ENCODE measurements at places on chromosomes 5 and 9.

DNA sequence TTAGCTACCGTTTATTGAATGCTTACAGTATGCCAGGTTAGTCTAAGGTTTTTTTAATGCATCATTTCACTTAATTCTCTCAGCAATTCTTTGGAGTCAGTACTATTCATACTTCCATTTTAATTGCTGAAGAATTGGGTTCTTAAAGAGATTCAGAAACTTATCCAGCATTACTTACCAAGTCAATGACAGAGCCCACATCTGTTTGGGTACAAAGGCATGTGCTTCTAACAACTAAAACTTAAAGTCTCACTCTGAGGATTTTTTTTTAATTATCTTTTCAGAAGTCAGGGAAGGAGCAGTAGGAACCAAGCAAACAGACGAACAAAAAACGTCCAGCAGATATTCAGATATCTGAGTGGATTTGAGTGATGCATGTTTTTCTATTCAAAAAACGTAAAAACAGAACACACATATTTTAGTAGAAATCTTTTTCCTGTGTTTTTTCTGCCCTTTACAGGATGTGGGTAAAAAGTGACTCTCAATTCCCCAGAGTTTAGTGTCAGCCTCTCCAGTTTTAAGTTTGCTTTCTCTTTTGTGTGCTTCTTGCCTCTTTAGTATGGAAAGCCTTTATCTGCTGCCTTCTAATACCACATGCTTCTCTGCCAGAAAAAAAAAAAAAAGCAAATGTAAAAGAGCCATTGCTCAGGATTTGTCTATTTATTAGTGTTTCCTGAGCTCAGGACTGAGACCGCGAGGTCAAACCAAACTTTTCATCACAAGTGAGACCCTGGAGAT lies 118.0 kb downstream of the PRKACG start:
- no peak for DNase-seq

DNA sequence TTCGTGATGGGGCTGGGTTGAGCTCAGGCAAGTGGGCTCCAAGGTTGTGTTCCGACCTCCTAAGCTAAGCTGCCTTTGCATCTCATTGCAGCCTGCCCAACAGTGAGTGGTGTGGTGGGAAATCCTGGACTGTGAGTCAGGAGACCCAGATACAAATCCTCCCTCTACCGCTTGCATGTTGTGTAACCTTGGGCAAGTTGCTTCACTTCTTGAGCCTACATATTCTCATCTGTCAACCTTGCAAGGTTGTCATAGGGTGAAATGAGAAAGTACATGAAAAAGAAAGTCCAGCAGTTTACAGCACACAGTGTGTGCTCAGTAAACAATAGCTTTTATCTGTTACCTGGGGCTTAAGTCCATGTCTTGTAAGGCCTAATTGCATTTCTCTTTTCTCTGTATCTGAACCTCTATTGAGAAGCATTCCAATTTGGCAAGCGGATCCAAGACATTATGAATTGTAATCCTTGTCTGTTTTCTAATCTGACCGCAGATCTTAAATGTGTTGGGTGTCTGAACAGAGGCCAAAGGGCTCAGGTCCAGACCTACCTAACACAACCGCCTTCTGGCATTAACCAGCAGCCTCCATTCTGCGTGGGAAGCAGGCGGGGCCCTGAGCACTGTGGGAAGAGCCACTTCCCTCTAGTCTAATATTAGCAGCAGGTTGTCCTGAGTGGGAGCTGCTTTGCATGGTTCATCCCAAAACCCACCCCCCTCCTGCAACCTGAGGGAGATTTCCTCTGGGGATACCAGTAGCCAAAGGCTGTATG lies 1.8 kb upstream of the GALNT12 start:
- no peak for DNase-seq

GRCh38 chr9:134475011-134475790 lies 148.9 kb downstream of the RXRA start:
- no peak for DNase-seq

- peak; percentile 71 for DNase-seq
These were observed 31.8 kb downstream of the FABP6 start for GRCh38 chr5:160260881-160261815.

- DNase-seq = no peak
These were observed 800 bp upstream of the KCNN2 start for GRCh38 chr5:114360816-114361723.

DNA sequence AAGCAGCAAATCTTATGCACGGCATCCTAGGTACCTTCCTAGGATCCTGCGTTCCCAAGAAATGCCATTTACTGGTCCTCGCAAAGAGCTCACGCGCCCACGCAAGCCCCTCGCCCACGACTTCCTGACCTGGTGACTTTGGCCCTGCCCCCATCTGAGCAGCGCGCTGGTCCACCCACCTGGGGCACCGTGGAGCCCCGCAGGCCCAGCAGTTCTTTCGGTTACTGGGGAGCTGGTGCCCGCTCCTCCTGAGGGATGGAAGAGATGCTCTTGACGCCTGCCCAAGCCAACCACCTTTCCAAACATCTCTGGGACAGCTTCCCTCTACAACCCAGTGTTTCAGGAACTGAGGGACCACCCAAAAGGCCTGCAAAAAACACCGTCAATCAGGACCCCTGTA lies 16.7 kb downstream of the EQTN start:
- DNase-seq = no peak

GRCh38 chr9:22919423-22919822 lies 472.8 kb downstream of the DMRTA1 start:
- DNase-seq = no peak

DNA sequence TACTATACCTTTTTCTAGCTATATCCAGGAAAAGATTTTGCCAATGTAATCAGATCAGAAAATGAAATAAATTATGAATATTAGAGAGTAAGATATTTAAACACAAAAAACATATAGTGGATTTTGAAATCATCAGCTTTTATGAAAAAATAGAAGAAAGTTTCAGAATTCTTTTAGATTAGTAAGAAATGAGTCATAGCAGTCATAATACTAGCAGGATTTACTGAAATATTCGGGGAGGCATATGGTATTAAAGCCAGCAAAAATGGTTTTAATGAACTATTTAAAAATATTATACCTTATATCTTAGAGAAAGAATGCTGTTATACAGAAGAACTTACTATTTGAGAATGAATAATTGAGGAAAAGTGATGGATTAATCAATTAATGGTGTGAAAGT lies 303.6 kb upstream of the NUDT12 start:
- no peak for DNase-seq

- no peak for DNase-seq
These were observed 45.0 kb upstream of the N4BP3 start for GRCh38 chr5:178068293-178068692.

DNA sequence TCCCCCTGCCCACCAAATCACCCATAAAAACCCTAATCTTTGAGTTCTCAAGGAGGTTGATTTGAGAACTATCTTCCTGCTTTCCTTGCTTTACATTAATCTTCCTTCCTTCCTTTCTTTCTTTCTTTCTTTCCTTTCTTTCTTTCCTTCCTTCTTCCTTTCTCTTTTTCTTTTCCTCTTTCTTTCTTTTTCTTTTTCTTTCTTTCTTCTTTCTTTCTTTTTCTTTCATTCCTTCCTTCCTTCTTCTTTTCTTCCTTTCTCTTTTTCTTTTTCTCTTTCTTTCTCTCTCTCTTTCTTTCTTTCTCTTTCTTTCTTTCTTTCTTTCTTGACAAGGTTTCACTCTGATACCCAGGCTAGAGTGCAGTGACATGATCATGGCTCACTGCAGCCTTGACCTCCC lies 67.3 kb upstream of the CEMIP2 start:
- DNase-seq = no peak

DNA sequence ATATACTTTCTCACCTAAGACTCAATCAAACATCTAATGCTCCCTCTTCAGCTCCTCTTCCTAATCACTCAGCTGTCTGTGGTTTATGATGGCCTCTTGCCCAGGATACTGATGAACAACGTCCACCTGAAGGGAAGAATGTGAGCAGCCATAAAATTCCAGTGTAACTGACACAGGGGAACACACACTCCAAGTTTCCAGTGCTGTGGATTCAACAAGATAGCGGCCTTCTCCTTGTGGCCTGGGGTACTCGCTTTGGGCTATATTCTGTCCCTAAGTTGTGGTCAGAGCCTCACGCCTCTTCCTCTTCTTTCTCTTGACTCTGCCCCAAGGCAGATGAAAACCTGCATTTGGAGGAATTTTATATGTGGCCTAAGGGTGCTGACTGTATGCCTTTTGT lies 11.7 kb downstream of the B4GALT1 start:
- DNase-seq = no peak

GRCh38 chr5:178413988-178414387 lies 176.2 kb downstream of the COL23A1 start:
- DNase-seq = no peak

- no peak for DNase-seq
These were observed 77.8 kb downstream of the C9orf153 start for GRCh38 chr9:86181379-86182315.

- DNase-seq = no peak
These were observed 9.7 kb upstream of the URM1 start for GRCh38 chr9:128361296-128361985.

DNA sequence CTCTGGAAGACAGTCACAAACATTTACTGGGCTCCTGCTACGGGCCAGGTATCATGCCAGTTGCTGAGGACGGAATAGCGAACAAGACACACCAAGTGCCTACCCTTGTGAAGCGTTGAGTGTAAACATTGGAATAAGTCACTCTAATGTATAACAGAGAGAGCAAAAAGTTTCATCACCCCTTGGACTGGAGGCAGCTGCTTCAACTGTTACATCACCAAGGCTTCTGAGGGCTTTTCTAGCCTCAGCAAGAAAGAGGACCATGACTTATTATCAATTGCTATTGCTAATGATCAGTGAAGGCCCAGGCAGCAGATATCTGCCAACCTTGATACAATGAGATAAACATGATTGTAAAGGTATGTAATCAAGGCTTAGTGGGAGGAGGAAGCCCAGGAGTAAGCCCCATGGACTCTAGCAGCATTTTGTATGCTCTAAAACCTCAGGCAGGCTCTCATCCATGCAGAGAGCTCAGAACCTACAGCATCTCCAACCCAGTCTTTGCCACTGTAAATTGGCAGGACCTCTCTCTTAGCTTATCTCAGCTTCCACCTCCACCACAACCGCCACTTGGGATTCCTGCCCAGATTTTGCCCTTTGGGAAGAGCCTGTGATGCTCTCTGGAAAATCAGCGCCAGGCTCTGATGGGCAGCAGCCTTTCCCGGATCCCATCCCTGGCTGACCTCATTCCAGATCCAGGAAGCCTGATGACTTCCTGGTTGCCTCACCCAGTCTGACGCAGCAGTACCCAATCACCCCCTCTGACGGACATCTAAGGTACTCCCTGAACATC lies 54.5 kb downstream of the ADAM19 start:
- no peak for DNase-seq

DNA sequence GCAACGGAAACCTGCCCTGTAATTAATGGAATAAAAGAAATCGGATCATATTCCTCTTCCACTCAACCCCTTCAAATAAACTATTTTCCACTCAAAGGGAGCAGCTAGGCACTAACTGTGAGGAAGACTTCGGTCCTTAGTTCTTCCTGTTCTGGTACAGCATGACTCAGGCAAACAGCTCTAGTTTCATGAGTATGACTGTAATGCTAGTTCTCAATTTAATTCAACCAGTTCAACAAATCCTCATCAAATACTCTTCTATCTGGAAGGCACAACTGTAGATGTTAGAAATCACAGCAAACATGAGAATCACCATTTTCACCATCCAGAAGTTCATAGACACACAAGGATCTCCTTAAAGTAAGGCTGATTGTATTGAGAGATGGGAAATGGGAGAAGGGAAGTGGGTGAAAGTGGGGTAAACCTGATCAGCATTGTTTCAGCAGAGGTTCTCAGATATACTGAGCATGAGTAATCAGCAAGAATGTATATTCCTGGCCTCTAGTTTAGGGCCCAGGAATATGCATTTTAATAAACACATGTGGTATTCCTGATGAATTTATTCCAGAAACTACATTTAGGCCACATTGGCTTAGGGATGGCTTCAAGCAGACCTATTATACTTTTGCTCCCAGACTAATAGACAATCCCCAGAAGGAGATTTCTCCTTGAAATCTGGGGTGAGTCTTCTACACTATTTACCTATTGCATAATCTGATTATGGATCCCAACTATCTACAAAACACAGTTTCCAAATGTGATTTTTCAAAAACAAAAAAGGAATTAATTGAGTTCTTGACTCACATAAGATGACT lies 141.1 kb upstream of the SLC12A2 start:
- DNase-seq = no peak

- no peak for DNase-seq
These were observed 173.4 kb downstream of the ROR2 start for GRCh38 chr9:91776409-91777291.
